ENCODE measurements at places on chromosomes 6 and 20. TPM values are rescaled to one million over a fixed set of nuclear protein-coding genes. Genes with fewer than 3 reads are reported as not detected.

Gene NRM
- 2.9 TPM for total RNA-seq

Gene BMP5
- total RNA-seq = 0.36 TPM

Gene BTNL2
- not detected for total RNA-seq

Gene CLPSL1
- total RNA-seq = not detected

Gene TTLL9
- 0.59 TPM for total RNA-seq

Gene PTCHD4
- 6.5 TPM for total RNA-seq

Gene ABHD12
- total RNA-seq = 35.1 TPM

Gene STAU1
- 64.8 TPM for total RNA-seq

Gene MAP3K5
- total RNA-seq = 7.4 TPM

Gene ANKRD6
- total RNA-seq = 11.5 TPM
